Bone marrow (tissue), 2 donors: ENCODE measurements at places on chromosomes 5 and 9.

- no peak for DNase-seq
Observed at GRCh38 chr5:170389550-170389892, 354 bp upstream of the KCNMB1 start.

DNA sequence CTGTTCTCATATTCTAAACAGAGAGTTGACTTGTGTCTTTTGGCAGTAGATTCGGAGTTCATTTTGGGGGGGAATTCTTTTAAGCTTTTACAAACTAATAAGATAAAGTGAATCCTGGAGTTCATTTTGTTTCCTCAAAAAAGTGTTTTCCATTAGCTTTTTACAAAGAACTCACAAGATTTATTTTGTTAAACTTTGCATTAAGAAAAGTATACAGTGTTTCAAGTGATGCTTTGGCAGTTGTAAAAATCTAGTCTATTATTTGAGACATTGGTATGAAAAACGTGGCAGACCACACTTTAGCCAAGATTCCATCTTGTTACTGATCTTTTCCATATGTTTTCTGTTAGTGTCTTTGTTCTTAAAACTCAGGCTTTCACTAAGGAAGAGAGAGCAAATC, 1.2 kb upstream of the OMD start:
- no peak for DNase-seq

GRCh38 chr5:158155811-158156505, 297.0 kb upstream of the CLINT1 start:
- DNase-seq = no peak

- no peak for DNase-seq
Observed at GRCh38 chr5:169350759-169351240, 49.9 kb upstream of the SLIT3 start.

- no peak for DNase-seq
Observed at GRCh38 chr5:57277085-57277484, 103.2 kb downstream of the GPBP1 start.

DNA sequence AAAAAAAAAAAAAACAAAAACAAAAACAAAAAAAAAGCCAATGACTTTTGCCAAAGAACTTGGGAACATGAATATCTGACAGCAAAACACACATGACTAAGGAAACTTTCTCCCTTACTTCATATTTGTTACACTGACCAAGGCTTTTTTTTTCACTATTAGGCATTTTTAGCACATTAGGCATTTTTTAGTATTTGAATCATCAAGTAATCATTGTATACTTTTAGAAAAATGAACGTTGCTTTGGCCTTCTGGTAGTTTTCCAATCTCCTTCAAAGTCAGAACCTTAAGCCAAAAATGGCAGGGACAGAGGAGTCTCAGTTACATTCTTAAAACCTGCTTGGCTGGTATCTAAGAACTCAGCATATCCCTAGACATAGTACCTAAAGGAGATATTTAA, 19.3 kb downstream of the NREP start:
- DNase-seq = no peak

DNA sequence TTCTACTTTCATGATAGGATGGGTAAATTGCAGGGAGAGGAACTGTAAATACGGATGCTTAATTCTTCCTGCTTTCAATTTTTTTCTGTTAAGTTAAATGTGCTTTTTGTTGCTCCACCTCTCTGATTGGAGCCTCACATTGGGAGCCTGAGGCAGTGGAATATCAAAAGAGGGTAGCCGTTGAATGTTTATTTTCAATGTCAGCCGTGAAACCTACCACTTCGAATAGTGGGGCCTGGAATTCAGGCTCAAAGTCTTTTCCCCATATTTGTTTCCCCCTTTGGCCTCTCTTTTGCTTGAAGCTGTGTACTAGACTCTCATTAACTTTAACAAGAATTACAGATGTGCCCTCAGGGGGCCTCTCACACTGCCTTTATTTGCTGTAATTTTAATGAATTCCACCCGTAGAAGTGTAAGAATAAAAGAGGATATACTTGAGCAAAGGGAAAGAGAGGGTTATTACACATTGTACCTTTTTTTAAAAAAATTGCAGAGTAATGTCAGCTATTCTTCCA, 29.0 kb downstream of the PSAT1 start:
- no peak for DNase-seq

GRCh38 chr5:159678657-159679392, 237.5 kb upstream of the ADRA1B start:
- DNase-seq = no peak

- no peak for DNase-seq
Observed at GRCh38 chr9:134325096-134325812, 1.0 kb upstream of the RXRA start.
